ENCODE measurements at places on chromosomes 7 and 10.

- DNase-seq = no peak
These were observed 77.6 kb downstream of the NRBF2 start for GRCh38 chr10:63210611-63211196.

GRCh38 chr7:158944195-158944594, 87.8 kb downstream of the DYNC2I1 start:
- no peak for DNase-seq

DNA sequence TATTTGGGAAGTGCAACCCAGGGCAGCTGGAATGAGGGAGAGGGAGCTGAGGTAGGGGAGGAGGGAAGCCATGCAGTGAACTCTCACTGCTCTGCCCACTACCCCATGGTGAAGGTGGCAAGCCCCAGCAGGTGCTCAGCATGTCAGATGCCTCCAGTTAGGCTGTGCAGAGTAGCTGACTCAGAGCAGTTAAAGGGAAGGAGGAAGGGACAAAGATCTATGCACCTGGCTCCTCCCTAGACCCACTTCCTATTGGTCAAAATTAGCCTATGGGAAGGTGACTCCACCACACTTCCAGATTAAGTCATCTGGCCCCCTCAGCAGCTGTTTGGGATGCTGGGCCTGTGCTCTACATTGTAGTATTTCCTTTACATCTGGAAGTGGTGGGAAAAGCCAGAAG, 125.7 kb upstream of the MTPN start:
- no peak for DNase-seq

DNA sequence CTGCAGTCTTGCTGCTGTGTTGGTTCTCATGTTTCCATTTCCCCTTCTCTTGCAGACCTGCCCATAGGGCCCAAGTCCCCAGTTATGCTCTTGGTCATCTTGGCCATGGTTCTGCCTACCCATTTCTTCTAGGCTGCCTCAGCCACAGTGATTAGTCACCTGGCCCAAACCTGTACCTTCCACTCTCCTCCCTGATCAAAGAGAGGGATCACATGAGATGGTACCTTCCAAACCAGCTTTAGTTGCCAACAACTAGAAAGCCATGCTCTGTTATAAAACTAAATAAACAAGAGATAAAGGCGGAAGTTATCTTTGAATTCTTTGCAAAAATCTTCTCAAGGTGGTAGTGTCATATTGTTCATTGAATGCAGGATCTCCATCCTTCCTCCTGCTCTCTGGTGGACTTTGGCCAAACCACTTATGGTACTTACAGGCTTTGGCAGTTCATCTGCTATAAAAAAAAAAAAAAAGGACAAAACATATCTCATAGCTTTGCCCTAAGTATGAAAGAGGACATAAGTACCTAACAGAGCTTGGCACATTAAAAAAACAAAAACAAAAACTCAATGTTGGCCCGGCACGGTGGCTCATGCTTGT, 25.8 kb downstream of the TACC2 start:
- no peak for DNase-seq

DNA sequence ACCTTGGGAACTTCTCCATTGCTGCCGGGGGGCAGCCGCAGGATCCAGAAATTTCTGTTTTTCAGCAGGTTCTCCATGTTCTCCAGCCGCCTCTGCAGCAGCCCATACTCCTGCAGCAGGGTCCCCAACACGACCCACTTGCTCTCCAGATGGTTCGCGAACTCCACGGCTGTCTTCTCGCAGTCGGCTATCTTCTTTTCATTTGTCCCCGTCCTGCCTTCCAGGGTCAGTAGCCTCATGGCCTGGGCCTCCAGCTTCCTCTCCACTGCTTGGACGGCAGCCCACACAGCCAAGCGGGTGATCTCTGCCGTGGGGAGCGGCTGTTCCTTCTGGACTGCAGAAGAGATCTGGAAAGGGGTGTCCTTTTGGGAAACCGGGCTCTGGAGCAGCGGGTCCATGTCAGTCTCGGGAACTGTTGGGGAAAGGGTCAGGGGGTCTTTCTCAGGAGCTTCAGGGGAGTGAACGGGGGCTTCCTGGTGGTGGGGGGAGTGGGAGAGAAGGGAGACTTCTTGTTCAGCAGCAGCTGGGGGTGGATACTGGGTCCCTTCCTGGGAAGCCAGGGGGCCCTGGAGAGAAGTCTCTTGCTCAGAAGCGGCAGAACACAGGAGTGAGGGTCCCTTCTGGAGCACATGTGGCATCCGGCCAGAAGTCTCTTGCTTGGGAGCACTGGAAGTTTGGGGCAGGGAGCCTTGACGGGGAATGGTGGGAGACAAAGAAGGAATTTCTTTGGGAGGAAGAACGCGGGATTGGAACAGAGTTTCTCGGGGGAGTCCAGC, 5.5 kb downstream of the ZNF777 start:
- DNase-seq = no peak

Measured in midbrain (tissue), 1 donor.